ENCODE measurements at places on chromosomes 7 and 10. TPM values are rescaled to one million over a fixed set of nuclear protein-coding genes. Genes with fewer than 3 reads are reported as not detected.

SUFU gene
- total RNA-seq: 5.4 TPM

MASTL gene
- 5.5 TPM for total RNA-seq

TFEC gene
- 1.4 TPM for total RNA-seq

- H3K27me3 ChIP-seq: no peaks in the 10 kb centered on the region
- H3K4me3 ChIP-seq: no peak overlapping the region
- DNase-seq: no peak
- no peaks in the 10 kb centered on the region for H3K36me3 ChIP-seq
Measured at GRCh38 chr7:75729851-75730274, 8.9 kb downstream of the HIP1 start.

DNA sequence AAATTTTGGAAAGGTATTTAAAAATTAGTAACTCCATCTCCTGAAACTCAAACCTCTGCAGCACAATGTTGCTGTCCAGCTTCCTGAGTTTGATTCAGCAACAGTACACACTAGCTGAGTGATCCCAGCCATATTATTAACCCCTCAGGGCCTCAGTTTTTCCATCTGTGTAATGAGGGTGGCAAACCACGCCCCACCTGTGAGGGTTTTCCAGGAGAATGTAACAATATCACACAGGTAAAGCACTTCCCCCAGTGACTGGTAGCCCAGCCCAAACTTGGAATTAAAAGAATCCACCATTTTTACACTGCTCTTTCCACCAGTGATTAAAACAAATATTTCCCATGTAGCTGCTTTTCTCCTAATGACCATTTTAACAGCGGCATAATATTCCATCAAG, 122.4 kb downstream of the SORBS1 start:
- H3K4me3 ChIP-seq: no peak overlapping the region
- no peaks in the 10 kb centered on the region for H3K36me3 ChIP-seq
- DNase-seq: no peak

DNA sequence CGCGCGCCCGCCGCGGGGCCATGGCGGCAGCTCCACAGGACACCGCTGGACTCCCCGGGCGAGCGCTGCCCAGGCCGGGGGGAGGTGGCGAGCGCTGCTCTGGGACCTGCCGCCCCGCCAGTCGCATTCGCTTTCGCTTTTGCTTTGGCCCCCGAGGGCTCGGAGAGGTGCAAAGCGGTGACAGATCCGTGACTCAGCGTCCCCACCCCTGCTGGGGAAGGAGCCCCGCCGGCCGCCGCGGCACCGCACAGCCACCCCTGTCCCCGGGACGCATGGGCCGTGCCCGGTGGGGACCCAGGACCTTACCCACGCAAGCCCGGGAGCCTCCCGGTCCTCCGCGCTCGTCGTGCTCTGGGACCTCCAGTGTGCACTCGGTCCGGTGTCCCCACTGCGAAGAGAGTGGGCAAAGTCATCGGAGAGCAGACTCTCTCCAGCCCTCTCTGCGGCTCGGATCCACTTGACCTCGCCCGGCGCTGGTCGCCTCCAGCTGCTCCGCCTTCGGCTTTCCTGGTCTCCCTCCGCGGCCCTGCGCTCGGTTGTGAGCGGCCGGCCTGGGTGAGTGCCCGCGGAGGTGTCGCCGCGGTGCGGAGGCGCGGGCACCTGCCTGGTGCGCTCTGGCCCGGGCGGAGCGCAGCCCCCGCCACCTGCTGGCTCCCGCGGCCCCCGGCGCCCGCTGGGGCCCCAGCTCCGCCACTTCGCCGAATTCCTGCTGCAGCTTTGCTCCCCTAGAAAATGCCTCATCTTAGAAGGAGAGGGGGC, at the start of gene IL15RA:
Gene IL15RA (minus strand): TSS at position 73 of the 759 bp plus-strand sequence. CDS start 51 bp downstream, at position 22.
- no peaks in the 10 kb centered on the region for H3K27me3 ChIP-seq
- H3K27ac ChIP-seq: peak within 1 kb of the TSS; percentile 93
- no peaks in the 10 kb centered on the region for H3K36me3 ChIP-seq
- H3K4me1 ChIP-seq: no peaks in the 10 kb centered on the region
- H3K4me3 ChIP-seq: peak within 1 kb of the TSS; percentile 74

DNA sequence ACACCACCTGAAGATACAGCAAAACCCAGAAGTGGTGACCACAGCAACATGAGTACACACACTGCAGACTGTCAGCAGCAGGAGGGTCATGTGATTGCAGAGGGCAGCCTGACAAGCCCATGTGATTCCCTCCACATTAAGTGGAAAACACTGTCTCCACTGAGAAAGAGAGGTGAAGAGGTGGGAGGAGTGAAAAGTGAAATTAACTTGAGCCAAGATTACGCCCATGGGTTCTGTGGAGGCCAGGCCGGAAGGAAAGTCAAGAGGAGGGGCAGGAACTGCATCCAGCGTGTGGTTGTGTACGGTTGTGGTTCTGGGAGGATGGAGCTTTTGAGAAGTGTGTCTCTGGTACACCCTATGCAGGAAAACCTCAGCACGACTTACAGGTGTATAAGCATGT, 138.5 kb downstream of the PLXNA4 start:
- peak; percentile 52 for DNase-seq
- no peaks in the 10 kb centered on the region for H3K27me3 ChIP-seq
- no peaks in the 10 kb centered on the region for H3K4me1 ChIP-seq
- no peak overlapping the region for H3K27ac ChIP-seq
- H3K4me3 ChIP-seq: no peak overlapping the region
- H3K36me3 ChIP-seq: no peaks in the 10 kb centered on the region

GRCh38 chr7:28732071-28732869, 225.9 kb downstream of the TRIL start:
- H3K36me3 ChIP-seq: no peaks in the 10 kb centered on the region
- DNase-seq: no peak
- H3K27ac ChIP-seq: no peak overlapping the region
- H3K4me3 ChIP-seq: no peak overlapping the region

GRCh38 chr7:29140873-29141468, 5.4 kb downstream of the CPVL start:
- no peak overlapping the region for H3K27ac ChIP-seq
- no peaks in the 10 kb centered on the region for H3K36me3 ChIP-seq
- no peak overlapping the region for H3K4me3 ChIP-seq
- no peaks in the 10 kb centered on the region for H3K27me3 ChIP-seq
- H3K4me1 ChIP-seq: no peaks in the 10 kb centered on the region
- DNase-seq: no peak

- no peak overlapping the region for H3K4me3 ChIP-seq
- H3K36me3 ChIP-seq: no peaks in the 10 kb centered on the region
- no peak for DNase-seq
- no peaks in the 10 kb centered on the region for H3K27me3 ChIP-seq
- no peak overlapping the region for H3K27ac ChIP-seq
Measured at GRCh38 chr10:17412323-17412722, 42.1 kb downstream of the ST8SIA6 start.

All from thyroid gland (tissue), 4 donors.